ENCODE measurements at places on chromosomes 1 and 21.

- DNase-seq, result no peak
These were observed 14.9 kb upstream of the TMEM9 start for GRCh38 chr1:201169203-201169602.

DNA sequence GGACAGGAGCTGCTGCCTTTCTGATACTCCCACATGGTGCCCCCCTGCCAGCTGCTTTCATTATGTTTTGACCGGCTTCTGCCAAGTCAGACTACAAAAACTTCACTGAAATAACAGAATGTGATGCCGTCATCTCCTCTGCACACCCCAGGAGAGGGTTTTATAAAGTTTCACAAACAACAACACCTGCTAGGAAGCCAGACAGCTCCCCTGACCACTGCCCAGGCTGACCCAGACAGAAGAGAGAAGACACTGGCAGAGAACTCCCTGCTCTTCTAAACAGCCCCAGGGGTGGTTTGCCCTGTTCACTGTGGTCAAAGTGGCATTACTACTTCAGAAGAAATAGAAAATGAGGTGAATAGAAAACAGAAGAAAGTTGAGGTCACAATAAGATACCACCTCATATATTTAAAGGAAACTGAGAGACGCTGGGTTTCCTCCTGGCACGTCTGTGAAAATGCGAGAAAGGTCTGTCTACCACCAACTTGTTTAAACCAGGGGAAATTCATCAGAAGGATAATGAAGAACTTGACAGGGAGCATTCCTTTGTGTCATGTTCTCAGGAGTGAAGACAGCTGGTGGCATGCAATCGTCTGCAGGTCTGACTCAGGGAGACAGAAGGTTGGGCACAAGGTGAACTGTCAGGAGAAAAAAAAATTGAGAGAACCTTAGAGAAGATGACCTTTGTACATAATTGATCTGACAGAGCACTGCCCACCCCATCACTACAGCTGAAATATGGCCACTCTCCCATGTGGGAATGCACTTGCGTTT is 119.0 kb upstream of the NFIA start:
- DNase-seq, result no peak

DNA sequence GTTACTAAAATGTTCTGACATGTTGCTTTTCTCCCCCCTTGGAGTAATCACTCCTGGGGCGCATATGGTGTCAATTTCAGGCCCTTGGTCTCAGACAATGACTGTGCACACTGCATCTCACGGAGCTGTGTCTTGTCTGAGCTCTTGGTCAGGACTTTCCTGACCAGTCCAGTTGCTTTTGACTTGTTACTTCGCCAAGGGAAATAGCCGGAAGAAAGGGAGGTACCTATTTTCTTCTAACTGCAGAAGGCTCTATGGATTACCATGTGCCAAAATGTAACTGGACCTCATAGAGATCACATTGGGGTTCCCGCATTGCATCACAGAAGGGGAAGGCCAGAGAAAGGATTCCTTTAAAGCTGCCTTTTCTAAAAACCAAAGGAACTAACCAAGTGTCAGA is 68.6 kb downstream of the SPAG17 start:
- DNase-seq, result no peak

DNA sequence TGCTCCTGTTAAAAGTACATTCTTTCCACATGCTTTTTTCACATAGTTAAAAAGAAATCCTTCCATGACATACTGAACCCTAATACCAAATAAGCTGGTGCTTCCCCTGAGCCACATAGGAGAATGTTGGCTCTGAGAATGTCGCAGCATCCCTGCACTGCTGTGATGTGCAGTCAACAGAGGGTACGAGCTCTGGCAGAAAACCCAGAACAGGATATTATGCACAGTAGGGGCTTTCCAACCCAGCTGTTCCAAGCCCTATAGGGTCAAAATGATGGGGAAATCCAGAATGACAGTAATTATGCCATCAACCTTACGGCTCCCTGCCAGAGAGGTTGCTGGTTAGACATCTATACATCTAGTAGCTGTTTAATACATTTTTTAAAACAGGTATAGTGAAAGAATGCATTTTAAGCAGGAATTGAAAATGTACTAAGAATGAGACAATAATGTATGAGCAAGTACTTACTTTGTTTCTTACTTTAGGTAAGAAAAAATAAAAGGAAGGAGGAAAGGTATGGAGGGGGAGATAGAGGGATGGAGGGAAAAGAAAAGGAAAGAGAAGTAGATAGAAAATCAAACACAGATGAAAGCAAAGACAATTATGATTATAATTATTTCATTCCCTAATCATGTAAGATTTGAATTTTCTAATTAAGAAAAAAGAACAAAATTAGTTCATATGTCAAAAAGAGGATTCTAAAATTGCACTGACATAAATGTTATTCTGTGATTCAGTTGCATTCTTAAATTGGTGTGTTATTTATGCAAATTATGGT is 126.0 kb downstream of the NR5A2 start:
- no peak for DNase-seq

GRCh38 chr21:17498586-17498985 is 14.3 kb upstream of the CXADR start:
- DNase-seq, result no peak

- no peak for DNase-seq
These were observed 6.0 kb downstream of the TXNIP start for GRCh38 chr1:145990249-145990855.

- DNase-seq, result no peak
These were observed 5.7 kb downstream of the WNT4 start for GRCh38 chr1:22137004-22137720.

DNA sequence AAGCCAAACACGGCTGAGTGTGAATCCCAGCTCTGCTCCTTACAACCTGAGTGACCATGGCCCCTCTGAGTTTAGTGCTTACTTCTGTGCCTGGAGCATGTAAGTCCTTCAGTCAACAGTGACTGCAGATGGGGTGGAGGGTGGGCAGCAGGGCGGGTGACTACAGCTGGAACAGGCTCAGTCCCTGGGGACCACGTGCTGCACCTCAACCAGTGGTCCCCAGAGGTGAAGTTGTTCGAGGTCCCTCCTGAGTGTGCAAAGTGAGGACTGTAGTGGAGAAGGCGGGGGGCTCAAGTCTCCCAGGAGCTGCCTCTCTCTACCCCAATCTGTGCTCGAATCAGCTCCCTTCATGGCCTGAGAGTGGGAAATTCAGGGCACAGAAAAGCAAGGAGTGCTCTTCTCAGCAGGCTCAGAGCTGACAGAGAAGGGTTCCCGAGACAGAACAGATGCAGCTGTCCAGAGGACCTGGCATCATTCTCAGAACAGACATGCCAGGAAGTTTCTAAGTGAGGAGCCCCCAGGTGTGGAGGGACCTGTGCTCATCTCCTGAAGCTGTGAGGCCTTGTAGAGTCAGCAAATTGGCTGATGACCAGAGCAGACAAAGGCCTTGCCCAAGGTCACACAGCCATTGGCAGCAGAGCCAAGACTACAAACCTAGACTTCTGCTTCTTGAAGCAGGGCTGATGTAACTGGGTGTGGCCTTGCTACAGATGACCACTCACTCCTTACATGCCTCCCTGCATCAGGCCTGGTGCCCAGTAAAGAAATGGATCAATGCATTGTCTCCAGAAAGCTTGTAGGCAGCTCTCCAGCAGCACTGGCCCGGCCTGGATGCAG is 61.7 kb upstream of the EDN2 start:
- DNase-seq, result no peak

DNA sequence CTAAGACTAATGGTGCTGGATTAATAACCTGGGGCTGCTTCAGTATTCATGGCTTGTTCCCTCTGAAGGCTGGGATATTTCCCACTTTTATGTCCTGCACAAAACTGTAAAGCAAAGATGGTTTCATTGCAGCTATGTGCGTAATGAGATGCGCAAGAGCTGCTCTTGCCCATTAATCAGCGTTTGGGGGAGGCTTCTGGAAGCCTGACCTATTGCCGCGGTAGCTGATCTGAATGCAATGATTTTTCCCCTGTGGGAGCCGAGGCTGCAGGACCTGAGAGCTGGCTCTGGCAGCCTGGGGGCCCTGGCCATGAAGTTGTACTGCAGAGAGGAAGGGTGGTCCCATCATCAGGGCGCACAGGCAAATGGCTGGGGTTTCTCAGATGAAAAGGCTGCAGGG is 239.8 kb downstream of the CAMTA1 start:
- DNase-seq, result no peak

DNA sequence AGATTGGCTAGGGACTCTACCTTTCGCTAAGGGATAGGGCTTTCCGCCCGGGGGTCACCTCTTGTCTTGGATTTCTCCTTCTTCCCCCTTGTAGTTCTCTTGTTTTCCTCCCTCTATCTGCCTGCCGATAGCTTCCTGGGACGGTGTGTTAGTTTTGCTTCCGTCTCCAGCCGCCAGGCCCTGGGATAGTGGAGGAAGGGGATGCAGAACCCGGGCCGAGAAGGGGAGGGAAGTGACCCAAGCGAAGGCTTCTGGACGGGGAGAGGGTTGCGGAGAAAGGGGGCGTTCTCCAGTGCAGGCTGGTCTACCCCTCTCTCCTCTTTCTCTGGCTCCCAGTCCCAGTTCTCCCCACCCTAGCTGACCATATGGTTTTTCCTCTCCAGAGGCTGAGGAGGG is 871 bp downstream of the TUFT1 start:
- no peak for DNase-seq

DNA sequence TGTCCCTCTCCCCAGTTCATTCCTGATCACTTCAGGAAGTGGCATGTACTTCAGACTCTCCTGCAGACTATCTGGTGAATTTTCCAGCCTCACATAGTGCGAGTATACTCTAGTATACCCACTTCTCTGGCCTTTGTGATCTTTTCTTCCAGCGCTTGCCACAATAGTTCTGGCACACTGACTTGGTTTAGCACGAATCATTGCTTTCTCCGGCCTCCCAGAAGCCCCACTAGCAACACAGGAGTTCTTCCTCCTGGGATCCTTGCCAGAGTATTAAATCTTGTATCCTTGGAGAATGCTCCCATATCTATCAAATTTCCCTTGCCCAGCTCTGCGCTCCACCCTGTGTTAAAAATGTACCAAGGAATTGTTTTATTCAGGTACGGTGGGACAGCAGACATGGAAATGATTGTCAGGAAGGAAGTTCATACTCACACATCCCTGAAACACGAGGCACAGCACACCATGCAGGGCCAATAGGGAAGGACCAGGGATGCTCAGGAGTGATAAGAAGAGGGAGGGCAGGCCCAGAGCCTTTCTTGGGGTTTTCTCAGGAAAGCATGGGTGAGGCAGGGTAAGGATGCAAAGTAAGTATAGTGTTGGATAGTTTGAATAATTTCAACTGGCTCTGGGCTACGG is 136.7 kb downstream of the ADSS2 start:
- DNase-seq, result no peak

DNA sequence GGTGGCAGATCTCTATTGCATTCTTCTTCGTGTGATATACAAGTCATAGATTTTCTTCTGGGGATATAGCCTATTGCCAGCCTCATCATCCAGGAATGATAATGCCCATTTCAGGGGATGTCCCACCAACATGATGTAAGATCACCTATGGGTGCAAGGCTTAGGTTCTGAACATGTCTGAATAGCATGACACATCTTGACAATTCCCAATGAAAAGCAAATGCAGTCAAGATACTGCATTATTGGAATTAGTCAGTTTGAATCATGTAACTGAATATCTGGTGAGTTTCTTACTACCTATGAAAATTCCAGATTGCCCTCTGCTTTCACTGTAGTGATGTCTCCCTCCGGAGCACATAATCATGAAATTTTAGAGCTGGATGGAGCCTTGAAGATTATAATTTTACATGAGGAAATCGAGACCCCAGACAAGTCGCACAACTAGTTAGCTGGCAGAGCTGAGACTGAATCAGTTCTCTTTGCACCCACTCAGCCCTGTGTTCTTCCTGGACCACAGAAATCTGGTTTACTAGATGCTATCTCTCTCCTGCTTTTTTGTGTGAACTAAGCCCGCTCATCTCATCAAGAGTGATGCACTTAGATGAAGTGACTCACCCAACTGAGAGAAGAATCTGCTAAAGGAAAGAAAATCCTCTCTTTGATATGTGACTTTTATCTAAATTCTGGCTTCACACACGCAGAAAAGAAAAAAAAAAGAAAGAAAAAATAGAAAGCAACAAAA is 65.0 kb downstream of the WDR64 start:
- no peak for DNase-seq

DNA sequence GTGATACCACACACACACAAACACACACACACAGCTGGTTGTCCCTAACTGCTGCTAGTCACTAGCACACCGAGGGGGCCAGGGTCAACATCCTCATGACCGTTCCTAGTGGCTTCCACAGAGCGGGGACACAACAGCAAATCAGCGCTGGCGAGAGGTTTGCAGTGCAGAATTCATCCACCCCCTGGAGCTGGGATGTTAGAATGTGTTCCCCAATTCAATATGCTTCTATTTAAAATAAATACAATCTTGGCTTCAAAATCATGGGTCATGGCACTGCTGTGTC is 16.2 kb upstream of the C2CD2 start:
- DNase-seq, result no peak

- DNase-seq, result no peak
These were observed 48.7 kb downstream of the TRIM33 start for GRCh38 chr1:114462341-114462740.

- DNase-seq, result peak; percentile 65
These were observed 71.6 kb upstream of the CASZ1 start for GRCh38 chr1:10867914-10868598.

- no peak for DNase-seq
These were observed 20.0 kb upstream of the CPT2 start for GRCh38 chr1:53176452-53177208.

GRCh38 chr1:6128276-6129081 is 51.6 kb downstream of the CHD5 start:
- no peak for DNase-seq

- DNase-seq, result no peak
These were observed 186.6 kb downstream of the ZNF281 start for GRCh38 chr1:200223207-200223606.

DNA sequence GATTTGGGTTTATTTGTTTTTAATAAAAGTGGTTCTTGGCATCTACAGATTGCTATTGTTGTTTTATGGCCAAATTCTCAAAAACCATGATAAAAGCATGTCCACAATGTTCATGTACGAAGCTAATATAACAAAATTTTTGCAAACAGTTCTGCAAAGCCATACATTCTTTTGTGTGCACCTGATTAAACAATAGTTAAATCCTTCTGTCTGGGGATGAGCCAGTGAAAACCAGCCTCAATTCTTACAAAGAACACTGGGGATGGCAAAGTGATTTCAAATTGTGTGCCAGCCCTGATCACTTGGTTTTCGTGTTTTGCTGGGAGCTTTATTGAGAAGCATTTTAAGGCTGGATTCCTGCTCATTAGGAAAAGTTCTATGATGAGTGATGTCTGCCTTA is 149.1 kb upstream of the MAGI3 start:
- no peak for DNase-seq

DNA sequence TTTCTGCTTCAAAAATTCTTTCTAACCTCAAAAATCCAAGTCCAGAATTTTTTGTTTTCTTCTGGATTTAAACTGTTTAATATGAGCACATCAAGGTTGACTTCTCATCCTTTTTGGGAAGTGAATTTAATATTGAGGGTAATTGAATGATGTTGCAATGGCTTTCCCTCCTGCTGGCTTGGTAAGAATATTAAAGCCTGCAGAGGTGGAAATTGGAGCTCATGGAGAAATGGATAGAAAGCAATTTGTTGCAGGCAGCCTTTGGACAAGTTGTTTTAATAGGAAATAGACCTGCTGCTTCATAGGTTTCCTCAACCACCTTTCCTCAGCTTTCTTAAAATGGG is 124.7 kb downstream of the SYT2 start:
- DNase-seq, result no peak

All from NCI-H2081 treated with DMSO at 0.1 percent for 48 hours (cell line).